ENCODE measurements at places on chromosomes 3 and 15. TPM values are rescaled to one million over a fixed set of nuclear protein-coding genes. Genes with fewer than 3 reads are reported as not detected.

The HAPLN3 gene
- 4.1 TPM for total RNA-seq

The AMIGO3 gene
- 2.3 TPM for total RNA-seq

The PAQR5 gene
- total RNA-seq = 13.0 TPM

The ITIH1 gene
- total RNA-seq = not detected

The SIDT1 gene
- not detected for total RNA-seq

The ACTC1 gene
- total RNA-seq = 759 TPM

The GOLGA8K gene
- total RNA-seq = 0.13 TPM

The GTF2E1 gene
- 19.4 TPM for total RNA-seq

The GHSR gene
- total RNA-seq = not detected

The PPP2R3A gene
- total RNA-seq = 15.3 TPM

Measured in LHCN-M2 (cell line).